NCI-H1092 treated with DMSO at 0.1 percent for 48 hours (cell line): ENCODE measurements at places on chromosomes 11 and 22.
A peak's percentile ranks its signal among the peaks of the same experiment; 100 is the strongest.

- DNase-seq, result no peak
Observed at GRCh38 chr11:75735181-75735845, 17.7 kb downstream of the MOGAT2 start.

- DNase-seq, result no peak
Observed at GRCh38 chr11:130908770-130909625, 7.3 kb downstream of the SNX19 start.

GRCh38 chr11:130650456-130651030 is 202.1 kb downstream of the ADAMTS15 start:
- DNase-seq, result no peak

- no peak for DNase-seq
Observed at GRCh38 chr11:120807414-120808150, 216.3 kb upstream of the TBCEL start.

DNA sequence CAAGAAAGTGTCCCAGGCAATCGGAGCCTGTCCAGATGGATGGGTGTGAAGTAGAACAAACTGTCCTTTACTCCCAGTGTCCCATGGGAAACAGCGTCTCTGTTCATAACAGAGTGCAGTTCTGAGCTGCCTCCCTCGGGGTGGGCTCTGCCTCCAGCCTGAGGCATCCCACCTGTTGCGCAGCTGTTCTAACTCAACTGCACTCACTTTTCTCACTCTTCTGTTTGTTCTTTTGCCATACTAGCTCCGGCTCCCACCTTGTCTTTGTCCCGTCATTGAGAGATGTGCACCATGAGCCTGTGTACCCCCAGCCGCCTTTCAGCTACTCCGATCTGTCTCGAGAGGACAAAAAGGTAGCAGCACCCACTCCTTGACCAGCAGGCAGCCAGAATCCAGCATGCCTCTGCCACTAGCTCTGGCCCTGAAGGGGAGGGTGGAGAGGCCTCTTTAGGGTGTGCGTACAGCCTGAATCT is 20.7 kb upstream of the CDC42EP2 start:
- no peak for DNase-seq

DNA sequence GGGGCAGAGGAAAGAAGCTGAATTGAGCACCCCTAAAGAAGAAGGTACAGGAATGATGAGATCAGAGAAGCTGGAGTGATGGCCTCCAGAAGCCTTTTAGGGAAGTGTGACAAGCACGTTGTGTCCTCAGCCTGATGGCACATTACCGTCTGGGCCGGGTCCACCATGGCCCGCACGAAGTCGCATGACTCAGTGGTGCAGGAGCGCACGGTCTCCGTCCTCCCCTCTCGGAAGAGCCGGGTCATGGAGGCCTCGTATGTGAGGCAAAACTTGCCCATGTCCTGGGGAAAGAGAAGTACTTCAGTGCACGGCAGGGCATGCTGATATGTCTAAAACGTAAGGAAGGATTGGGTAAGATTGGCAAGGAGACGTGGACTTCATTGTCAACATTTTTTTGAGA is 11.2 kb upstream of the TESMIN start:
- DNase-seq, result no peak

DNA sequence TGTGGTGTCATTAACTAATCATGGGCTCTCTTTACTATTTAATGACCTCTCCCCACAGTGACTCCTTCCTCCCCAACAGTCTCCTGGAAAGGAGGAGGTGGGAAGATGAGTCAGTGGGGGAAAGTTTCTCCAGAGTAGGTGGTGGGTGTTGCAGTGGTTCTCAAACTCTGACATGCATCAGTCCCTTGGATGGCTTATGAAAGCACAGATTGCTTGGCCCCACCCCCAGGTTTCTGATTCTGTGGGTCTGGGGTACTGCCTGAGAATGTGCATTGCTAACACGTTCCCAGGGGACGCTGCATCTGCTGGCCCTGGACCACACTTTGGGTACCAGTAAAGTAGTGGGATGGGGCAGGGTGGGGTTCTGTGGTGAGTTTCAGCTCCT is 9.8 kb downstream of the CD82 start:
- DNase-seq, result no peak

DNA sequence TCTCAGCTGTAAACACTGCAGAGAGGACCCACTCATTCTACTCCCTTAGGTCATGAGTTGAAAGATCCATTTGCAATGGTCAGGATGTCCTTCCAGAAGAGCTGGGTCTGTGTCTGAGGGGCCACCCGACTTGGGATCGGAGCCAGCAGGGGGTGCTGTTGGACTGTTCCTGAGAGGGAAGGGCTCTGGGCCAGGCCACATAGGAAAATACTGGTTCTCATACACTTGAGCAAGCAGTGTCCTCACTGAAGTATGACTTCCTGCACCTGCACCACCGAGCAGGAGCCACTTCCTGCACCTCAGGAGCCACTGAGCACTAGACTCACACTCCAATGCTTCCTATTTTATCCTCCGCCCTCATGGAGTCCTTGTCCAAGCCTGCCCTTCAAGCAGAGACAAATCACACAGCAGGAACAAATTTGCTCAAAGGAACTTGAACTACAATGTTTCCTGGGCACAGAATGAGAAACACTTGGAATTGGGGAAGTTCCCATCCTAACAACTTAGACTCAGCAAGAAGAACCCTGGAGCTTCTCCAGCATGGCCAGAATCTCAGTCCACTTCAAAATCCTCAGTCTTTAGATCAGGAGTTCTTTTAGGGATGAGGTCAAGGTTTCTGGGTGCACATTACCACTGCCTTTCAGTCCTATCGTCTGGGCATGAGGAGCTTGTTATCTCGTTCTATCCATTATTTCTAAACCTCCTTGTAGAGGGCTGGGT is 36.6 kb upstream of the VPREB1 start:
- peak; percentile 70 for DNase-seq

DNA sequence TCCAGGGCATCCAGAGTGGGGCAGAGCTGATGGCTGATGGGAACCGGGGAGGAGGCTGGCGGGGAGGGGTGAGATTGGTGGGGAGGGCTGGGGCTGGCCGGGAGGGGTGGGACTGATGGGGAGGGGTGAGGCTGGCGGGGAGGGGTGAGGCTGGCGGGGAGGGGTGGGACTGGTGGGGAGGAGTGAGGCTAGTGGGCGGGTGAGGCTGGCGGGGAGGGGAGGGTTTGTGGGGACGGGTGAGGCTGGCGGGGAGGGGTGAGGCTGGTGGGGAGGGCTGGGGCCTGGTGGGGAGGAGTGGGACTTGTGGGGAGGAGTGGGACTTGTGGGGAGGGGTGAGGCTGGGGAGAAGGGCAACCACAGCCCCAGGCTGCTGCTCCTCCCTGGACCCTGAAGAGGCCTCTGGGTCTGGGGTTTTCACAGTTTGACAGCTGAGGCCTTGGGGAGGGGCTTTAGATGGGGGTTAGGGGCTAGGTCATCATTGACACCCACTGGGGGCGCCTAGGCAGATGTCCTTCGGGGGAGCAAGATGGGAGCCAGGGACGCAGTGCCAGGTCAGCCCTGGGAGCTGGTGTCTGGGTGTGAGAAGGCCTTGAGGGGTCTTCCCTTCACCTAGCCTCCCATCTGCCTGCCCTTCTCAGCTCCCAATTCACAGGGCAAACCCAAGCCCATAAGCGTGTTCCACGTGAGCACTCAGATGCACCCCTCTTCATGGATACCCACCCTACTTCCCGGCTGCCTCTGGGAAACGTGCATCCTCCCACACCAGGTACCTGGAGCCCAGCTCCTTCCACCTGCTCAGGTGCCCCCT is 26.7 kb downstream of the PARVG start:
- no peak for DNase-seq

DNA sequence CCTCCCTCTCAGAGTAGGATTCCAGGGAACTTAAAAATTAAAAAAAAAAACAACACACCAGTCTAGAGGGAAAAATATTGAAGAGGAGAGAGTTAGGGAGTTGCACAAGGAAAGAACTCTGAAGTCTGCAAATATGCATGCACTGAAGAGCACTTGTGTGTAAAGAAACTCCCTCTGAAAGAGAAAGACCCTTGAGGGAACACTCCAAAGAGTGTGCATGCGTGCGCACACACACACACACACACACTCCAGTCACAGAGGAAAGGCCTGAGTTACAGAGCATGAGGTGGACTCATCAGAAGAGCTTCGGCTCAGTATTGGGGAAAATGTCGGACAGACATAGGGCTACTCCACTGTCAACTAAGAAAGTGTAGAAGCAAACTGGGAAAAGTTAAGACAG is 30.1 kb downstream of the GGTLC2 start:
- DNase-seq, result no peak

GRCh38 chr11:12356944-12357655 is 20.3 kb upstream of the PARVA start:
- no peak for DNase-seq

DNA sequence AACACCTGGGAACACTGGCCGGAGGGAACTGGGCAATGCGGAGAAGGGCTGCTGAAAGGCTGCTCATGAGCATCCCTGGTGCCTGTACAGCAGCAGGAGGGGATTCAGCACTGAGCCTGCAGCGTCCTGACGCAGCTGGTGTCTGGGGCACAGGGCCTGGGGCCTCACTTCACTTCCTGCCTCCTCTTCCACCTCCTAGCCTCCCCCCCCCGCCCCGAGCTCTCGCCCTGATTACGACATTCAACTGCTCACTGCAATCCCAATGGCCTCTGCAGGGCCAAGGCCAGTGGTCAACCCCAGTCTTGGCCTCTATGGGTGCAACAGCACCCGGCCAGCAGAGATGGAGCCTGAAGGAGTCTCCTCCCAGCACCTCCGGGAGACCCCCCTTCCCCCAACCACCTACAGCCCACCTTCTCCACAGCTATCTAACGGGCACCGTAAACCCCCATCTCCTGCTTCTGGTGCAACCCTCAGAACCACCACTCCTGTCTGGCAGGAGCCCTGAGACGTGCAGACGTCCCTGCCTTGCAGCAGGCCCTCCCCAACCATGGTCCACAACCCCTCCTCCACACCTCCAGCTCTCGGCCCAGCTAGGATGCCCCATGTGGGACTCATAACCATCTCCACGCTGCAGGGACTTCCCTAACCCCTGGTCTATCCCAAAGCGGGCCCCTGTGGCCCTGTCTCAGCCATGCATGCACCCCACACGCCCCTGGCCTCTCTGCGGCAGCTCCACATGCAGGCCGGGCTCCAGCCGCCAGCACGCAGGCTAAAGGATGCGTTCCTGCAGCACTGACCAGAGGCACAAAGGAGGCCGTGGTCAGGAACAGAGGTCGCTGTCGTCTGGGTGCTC is 38.2 kb downstream of the BRD1 start:
- no peak for DNase-seq

DNA sequence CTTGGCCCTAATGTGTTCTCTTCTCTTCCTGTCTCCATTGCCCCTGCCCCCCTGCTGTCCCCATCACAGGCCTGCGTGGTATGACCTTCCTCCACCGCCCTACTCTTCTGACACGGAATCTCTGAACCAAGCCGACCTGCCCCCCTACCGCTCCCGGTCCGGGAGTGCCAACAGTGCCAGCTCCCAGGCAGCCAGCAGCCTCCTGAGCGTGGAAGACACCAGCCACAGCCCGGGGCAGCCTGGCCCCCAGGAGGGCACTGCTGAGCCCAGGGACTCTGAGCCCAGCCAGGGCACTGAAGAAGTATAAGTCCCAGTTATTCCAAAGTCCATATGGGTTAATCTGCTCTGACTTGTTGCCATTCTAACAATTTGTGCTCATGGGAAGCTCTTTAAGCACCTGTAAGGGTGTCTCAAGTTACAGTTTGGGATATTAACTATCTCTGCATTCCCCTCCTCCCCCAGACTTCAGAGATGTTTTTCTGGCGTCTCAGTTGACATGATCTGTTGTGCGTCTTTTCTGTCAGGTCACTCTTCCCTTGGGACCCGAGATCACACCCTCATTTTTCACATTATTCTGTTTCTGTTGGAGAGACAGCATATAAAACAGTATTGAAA is 60.0 kb downstream of the COMMD9 start:
- no peak for DNase-seq

- DNase-seq, result no peak
Observed at GRCh38 chr11:70341881-70342429, 56.4 kb upstream of the CTTN start.

DNA sequence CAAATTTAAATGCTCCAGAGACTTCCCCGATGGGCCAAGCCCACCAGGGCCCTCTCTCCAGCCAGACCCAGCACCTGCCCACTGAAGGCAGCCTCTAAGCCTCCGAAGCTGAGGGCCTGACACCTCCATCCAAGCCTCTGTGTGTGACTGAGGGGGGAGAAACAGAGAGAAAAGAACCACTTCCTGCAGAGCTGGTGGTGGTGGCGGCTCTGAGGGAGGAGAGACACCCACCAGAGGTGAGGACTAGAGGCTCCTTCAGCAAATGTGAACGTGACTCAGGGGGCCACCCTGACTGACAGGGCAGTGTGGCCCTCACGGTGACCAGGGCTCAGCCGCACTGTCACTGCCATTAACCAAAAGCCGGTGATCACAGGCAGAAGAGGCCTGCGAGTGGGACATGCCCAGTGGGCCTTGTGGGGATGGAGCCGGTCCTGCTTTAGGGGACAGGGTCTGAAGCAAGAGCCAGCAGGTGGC is 31.0 kb upstream of the CD5 start:
- no peak for DNase-seq

DNA sequence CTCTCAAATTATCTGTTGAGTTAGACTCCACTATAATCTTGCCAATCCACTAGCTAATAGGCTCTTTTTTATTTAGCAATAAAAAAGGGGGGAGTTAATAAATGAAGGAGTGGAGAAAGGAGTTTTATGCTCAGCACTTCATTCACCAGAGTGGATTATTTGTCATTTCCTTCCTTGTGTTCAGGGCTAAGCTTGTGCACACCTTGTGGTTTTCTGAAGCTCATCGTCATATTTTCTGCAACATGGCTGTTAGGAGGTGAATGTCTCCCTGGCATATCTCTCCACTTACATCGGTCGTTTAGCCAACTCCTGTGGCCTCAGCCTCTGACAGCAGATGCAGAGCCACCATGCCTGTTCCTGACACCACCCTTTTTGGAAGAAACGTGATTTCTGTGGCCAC is 83.9 kb upstream of the MTNR1B start:
- DNase-seq, result no peak

DNA sequence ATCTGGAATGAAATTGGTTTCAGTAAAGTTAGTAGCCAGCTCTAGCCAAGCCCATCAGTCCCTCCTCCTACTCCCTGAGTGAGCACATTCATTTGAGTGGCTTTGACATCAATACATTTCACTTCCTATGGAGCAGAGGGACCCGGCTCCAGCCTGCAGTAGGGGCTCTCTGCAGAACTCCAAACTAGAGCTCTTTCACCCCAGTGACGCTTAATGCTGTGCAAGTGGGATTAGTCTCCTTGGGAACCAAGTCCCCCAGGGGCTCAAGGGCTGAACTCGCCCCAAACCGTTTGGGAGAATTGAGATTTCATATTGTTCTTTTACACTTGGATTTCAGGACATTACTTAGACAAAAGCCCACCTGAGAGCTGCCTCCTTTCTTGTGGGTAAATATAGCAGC is 4.4 kb upstream of the FAM181B start:
- DNase-seq, result no peak
